ENCODE measurements at places on chromosomes 11 and 22.

GRCh38 chr11:129992161-129992944 lies 10.3 kb downstream of the PRDM10 start:
- no peak for DNase-seq

- DNase-seq = no peak
Measured at GRCh38 chr22:50581031-50581949, 1.4 kb downstream of the CHKB start.

GRCh38 chr11:113481226-113481625 lies 6.0 kb upstream of the DRD2 start:
- DNase-seq = no peak

GRCh38 chr11:44823868-44824267 lies 97.1 kb downstream of the TSPAN18 start:
- DNase-seq = no peak

DNA sequence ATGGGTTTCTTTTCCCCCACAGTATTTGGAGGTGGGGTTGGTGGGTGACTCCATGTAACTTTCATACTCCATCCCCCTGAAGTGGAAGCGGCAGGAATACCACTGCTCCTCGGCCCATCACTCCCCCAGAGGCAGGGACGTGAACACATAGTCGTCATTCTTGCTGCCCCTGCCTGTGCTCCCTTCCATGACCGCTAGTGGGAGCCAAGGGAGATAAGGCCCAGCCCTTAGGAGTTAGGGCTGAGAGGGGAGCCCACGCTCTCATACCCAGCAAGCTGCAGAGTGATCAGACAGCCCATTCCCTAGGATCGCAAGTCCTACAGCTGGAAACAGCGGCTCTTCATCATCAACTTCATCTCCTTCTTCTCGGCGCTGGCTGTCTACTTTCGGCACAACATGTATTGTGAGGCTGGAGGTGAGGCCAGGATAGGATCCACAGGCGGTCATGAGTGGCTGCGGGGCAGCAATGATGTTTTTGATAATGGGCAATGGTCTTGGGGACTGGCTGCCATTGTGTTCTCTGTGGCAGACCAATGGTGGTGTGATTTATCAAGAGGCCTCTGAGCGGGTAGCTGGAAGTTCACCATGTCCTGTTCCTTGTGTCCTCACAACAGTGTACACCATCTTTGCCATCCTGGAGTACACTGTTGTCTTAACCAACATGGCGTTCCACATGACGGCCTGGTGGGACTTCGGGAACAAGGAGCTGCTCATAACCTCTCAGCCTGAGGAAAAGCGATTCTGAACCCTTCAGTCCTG lies 15.9 kb downstream of the RHOG start:
- no peak for DNase-seq

GRCh38 chr11:69173331-69173730 lies 17.6 kb downstream of the SMIM38 start:
- no peak for DNase-seq

DNA sequence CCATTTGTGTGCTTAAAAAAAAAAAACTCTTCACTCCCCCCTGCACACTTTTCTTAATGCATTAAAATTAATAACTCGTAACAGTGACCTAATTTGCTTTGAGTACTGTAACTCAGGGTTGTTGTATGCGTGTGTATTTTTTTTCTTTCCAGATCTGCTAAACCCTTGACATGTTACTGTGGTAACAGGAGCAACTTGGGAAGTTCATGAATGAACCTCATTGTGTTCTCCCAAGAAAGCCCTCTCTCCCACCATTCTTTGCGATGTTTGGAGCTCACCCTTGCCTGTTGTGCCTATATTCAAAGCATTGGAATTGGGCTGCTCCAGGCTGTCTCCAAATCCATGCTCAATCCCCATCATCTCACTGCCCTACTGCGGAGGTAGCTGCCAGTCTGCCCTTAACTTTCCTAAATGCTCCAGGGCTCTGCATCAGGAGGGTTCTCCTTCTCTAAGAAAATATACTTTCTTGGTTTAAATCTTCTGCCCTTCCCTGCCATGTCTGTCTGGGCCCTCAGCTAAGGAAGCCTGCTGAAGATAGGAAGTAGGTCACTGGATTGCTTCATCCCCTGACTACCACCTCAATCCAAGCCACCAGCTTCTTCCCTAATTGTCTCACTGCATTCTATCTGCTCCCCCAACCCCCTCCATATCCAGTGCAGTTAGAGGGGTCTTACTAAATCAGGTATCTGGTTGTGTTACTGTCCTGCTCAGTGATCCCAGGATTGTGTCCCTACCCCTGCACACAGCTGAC lies 70.3 kb downstream of the KIRREL3 start:
- no peak for DNase-seq

Measured in amygdala (tissue), 56 donors.